A549 treated with ZK216348 at 1 μM for 4 hours (cell line): ENCODE measurements at places on chromosomes 4 and X. TPM values are rescaled to one million over a fixed set of nuclear protein-coding genes. Genes with fewer than 3 reads are reported as not detected.

Gene MAPK10
- 0.27 to 0.86 TPM (median 0.44 TPM) in 5 replicates for total RNA-seq

Gene PABPC5
- total RNA-seq = not detected in 5 replicates

Gene PFKFB1
- 0.11 to 0.20 TPM (median 0.19 TPM) in 3 of 5 replicates, not detected in the others for total RNA-seq

Gene CXCL5
- total RNA-seq = 24.7 to 56.4 TPM (median 37.1 TPM) in 5 replicates

Gene PSAPL1
- 0.14 to 0.29 TPM (median 0.22 TPM) in 4 of 5 replicates, not detected in the other for total RNA-seq

Gene TBX22
- not detected in 5 replicates for total RNA-seq

Gene GAB1
- total RNA-seq = 2.2 to 2.7 TPM (median 2.4 TPM) in 5 replicates

Gene LAMTOR3
- 22.7 to 29.4 TPM (median 25.4 TPM) in 5 replicates for total RNA-seq

Gene LRRC66
- 0.13 to 0.21 TPM in 2 of 5 replicates, not detected in the others for total RNA-seq

Gene PNMA3
- total RNA-seq = 0.07 to 0.31 TPM (median 0.20 TPM) in 5 replicates

Gene TBC1D8B
- total RNA-seq = 0.83 to 1.8 TPM (median 1.5 TPM) in 5 replicates

Gene NSG1
- total RNA-seq = 3.2 to 6.3 TPM (median 4.5 TPM) in 5 replicates

Gene TAF7L
- 0.11 TPM in 2 of 5 replicates, not detected in the others for total RNA-seq

Gene PRDM5
- 3.2 to 5.0 TPM (median 4.7 TPM) in 5 replicates for total RNA-seq

Gene SHROOM2
- 0.58 to 0.79 TPM (median 0.63 TPM) in 5 replicates for total RNA-seq

Gene ZIC3
- total RNA-seq = not detected in 5 replicates

Gene WFS1
- total RNA-seq = 7.5 to 16.0 TPM (median 13.8 TPM) in 5 replicates

Gene ADH1B
- not detected in 5 replicates for total RNA-seq

Gene AMBN
- total RNA-seq = not detected in 5 replicates

Gene XK
- total RNA-seq = 0.31 to 0.56 TPM (median 0.37 TPM) in 5 replicates

Gene IL21
- total RNA-seq = not detected in 5 replicates

Gene SRPX
- total RNA-seq = 4.8 to 8.5 TPM (median 7.5 TPM) in 5 replicates

Gene CCKAR
- not detected in 5 replicates for total RNA-seq

Gene MUC7
- not detected in 5 replicates for total RNA-seq

Gene ENOPH1
- total RNA-seq = 25.9 to 35.6 TPM (median 30.9 TPM) in 5 replicates

Gene IGFBP7
- 196 to 346 TPM (median 268 TPM) in 5 replicates for total RNA-seq

Gene PABPC4L
- total RNA-seq = 0.02 to 0.10 TPM (median 0.07 TPM) in 4 of 5 replicates, not detected in the other

Gene POF1B
- total RNA-seq = 1.9 to 3.1 TPM (median 2.6 TPM) in 5 replicates

Gene STOX2
- total RNA-seq = 1.5 to 3.9 TPM (median 2.8 TPM) in 5 replicates

Gene PARM1
- total RNA-seq = 0.41 to 0.60 TPM (median 0.48 TPM) in 5 replicates

Gene RIBC1
- 0.86 to 1.5 TPM (median 1.3 TPM) in 5 replicates for total RNA-seq

Gene PNMA6F
- total RNA-seq = not detected in 5 replicates

Gene PRSS12
- total RNA-seq = 0.26 to 0.62 TPM (median 0.42 TPM) in 5 replicates

Gene ABRAXAS1
- total RNA-seq = 3.4 to 7.8 TPM (median 6.5 TPM) in 5 replicates

Gene MAGEB1
- total RNA-seq = not detected in 5 replicates
